ENCODE measurements at places on chromosomes 16 and 17.

DNA sequence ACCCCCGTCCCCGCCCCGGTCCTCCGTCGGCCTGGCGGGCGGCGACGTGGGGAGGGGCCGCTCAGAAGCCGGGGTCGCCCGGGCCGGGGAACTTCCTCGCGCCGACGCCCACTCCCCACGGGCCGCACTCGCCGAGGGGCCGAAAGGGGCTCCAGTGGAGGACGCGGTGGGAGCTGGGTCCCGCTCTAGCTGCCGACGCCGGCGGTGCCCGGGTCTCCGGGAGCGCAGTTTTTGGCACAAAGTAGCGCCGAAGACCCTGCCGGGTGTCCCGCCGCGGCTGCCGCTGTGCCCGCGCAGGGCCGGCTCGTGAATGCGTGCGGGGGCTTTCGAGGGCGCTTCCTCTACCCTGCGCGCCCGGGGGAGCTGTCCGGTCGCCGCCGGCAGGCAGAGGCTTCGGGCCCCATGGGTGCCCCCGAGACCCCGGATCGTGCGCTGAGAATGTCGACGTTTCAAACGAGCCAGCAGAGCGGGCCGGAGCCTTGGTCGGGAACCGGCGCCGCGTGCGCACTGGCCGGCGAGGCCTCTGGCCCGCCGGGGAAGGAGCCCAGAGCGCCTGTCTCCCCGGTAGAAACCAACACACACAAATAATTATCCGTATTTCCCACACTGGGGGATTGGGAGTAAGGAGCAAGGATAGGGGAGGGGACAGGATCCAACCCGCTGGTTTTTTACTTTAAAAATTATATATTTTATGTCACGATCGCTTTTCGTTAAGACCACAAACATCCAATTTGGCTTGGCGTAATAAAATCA, 46.6 kb upstream of the SLC38A10 start:
- no peak for DNase-seq

- DNase-seq, result no peak
Observed at GRCh38 chr16:64363039-64363438, 758.8 kb downstream of the CDH11 start.

- no peak for DNase-seq
Observed at GRCh38 chr16:22007159-22007508, 777 bp upstream of the MOSMO start.

- DNase-seq, result peak; percentile 87
Observed at GRCh38 chr16:67841816-67842508, at the start of gene THAP11. TSS of gene THAP11 (plus strand) at chr16:67842320. CDS start at chr16:67842555, 235 bp downstream.

DNA sequence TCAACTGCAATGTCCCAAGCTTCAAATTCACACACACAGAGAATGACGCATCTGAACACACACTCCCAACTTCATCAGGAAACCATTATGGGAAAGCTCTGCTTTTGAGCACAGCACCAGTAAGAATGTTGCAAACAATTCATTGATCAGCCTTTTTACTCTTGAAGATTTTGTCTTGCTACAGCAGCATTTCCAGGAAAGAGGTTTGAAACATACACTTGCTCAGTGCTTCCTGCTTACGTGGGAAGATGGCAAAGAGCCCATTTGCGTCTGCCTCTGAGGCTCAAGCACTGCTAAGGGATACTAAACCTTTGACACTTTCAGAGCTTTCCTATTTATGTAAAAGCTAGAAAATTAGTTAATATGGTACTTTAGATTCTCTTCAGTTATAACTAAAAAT, 77.2 kb upstream of the MON1B start:
- DNase-seq, result no peak

- no peak for DNase-seq
Observed at GRCh38 chr17:3626831-3627768, 8.9 kb downstream of the SHPK start.

GRCh38 chr16:17166095-17166494, 304.7 kb downstream of the XYLT1 start:
- no peak for DNase-seq

DNA sequence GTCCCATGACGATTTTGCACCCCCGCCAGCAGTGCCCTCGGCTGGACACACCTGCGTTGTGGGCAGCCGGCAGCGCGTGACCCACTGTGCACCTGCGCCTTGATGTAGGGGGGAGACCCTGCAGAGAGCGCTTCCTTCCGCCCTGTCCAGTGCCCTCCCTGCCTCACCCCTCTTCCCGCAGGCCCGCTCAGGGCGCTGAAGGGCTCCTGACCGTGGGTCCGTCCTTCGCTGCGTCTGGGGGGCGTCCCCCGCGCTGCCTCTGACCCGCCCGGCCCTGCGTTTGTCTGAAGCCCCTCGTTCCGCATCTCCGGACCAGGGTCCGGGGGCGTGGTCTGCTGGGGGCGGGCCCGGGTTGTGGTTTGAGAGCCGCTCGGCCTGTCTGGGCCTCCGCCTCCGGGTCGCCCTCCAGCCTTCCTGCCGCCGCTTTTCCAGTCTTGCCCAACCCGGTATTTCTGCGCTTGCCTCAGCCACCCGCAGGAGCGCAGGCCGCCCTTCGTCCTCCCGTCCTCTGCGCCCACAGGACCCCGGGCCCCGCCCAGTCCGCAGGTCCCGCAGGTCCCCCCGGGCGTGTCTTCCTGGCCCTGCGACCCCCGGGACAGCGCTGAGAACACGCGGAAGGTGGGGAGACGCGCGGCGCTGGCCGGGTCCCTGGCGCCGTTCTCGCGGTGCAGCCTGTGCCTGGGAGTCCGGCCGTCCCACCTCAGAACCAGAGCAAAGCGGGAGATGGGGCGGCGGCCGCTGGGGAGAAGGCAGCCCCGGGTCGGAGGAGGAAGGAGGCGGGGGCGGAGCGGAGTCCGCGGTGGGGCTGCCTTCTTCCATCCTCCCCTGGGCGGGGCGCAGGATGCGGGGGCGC, 4.0 kb upstream of the IL17C start:
- peak; percentile 48 for DNase-seq

- no peak for DNase-seq
Observed at GRCh38 chr17:32664936-32665583, 178.3 kb downstream of the CDK5R1 start.

DNA sequence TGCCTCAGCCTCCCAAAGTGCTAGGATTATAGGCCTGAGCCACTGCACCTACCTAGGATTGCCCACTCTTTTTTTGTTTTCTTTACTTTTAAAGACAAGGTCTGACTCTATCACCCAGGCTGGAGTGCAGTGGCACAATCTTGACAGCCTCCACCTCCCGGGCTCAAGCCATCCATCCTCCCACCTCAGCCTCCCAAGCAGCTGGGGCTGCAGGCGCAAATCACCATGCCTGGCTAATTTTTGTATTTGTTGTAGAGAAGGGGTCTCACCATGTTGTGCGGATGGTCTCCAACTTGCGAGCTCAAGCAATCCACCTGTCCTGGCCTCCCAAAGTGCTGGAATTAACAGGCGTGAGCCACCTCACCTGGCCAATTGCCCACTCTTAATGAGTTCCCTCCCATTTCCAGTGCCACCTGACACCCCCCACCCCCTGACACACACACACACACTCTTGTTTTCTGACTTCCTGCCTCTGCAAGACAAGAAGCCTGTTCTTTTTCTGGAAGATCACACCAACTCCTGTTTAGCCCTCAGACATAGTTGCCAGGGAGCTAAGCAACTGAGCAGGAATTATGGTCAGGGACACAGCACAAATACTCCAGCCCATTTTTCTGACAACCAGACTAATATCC, 2.6 kb downstream of the OVCA2 start:
- no peak for DNase-seq

DNA sequence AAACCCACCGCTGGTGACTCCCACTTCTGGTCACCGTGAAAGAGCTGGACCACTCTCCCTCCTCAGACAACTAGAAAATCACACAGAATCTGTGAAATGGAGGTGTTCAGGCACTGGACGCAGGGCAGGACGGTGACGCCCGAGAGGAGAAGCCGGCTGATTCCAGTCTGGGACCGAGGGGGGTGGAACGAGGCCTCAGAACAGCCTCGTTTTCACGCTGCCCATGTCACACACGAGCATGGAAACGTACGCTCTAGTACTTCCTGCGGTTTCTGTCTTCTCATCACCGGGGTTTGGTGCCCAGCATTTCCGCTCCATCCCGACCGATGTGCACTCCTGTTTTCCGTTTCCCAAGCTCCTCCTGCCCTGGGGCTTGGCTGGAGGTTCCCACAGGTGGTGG, 101.8 kb upstream of the METRNL start:
- DNase-seq, result no peak

GRCh38 chr16:55655381-55655896, 349 bp upstream of the SLC6A2 start:
- DNase-seq, result no peak
